Activated naive CD8-positive, alpha-beta T cell treated with anti-CD3 and anti-CD28 coated beads for 36 hours (primary cell): ENCODE measurements at places on chromosomes 1 and 21. TPM values are rescaled to one million over a fixed set of nuclear protein-coding genes. Genes with fewer than 3 reads are reported as not detected.

- peak; percentile 4 for DNase-seq
Observed at GRCh38 chr1:197481101-197481500, 213.0 kb downstream of the CRB1 start.

DNA sequence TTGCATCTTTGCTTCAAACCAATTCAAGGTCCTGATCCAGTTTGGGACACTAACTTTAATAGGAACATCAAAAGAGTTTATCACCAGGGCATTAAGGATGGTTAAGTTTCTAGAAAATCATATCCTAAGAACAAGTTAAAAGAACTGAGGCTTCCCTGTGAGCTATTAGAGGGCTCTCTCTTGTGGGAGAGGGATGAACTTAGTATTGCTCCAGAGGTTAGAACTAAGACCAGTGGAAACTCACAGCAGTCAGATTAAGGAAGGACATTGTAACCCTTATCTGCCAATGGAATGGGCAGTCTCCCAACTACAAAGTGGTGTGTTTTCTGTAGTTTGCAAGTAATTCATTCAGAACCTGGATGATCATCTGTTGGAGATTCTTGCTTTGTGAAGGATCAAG, 36.8 kb downstream of the UBE2U start:
- DNase-seq = no peak

DNA sequence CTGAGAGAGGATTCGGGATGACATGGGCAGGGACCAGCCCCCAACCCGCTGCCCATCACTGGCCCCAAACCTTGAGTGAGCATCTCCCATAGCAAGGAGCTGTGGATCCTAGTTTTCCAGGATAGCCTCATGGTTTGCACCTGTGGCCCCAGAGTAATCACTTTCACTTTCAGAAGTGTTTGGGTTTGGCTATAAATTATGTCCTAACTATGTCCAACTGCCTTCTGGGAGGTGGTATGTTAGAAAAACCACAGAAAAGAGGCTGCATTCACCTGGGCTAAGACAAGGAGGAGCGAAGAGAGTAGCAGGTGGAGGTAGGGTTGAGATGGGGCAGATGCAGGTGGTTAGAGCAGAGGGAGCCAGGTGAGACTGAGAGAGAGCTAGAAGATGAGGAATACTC, 19.4 kb upstream of the CLIC6 start:
- no peak for DNase-seq

- DNase-seq = no peak
Observed at GRCh38 chr1:59133997-59134396, 162.9 kb upstream of the FGGY start.

- no peak for DNase-seq
Observed at GRCh38 chr1:46484783-46485490, 4.7 kb upstream of the DMBX1 start.

- DNase-seq = peak; percentile 62
Observed at GRCh38 chr1:205141236-205142101, 19.7 kb upstream of the RBBP5 start.

- no peak for DNase-seq
Observed at GRCh38 chr1:65539266-65540131, 119.0 kb downstream of the LEPR start.

DNA sequence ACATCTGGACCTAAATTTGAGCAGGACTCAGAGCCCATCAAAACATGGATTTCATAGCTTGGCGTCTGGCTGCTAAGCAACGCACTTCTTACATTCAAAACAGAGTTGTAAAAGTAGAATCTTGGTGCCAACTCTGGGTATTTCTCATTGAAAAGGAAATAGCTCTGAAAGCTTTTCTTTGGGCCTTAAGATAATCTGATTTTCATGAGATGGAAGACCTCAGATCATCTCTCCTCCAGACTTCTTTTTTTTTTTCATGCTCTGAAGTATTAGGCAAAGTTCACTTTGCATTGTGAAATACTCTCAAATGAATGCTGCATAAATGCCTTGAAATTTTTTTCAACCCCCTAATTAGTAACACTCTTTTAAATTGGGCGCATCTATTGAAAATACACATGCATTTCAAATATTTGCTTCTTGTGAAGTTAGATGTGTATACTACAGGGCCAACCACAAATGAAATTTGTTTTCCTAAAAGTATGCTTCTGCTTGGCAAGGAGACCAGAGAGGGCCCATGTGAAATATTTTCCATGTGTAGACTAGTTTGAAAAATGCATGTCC, 4.2 kb downstream of the ADAMTS5 start:
- DNase-seq = no peak

DNA sequence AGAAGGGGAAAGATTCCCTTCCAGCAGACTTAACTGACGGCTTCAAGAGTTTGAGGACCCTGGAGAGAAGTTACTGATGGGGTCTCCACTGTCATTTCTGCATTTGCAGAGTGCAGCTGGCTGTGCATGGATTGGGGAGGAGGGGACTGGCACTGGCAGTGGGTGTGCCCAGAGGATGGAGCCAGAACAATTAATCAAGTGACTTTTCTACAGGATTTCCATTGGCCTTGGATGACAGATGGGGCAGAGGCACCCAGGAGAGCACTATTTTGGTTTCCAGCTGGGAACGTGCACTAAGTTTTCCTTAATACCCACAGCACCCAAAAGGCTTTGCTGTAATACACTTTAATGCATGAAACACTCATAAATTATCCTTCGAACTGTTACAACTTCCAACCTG, 1.3 kb downstream of the NGF start:
- DNase-seq = no peak

GRCh38 chr1:228360533-228361313, 45.9 kb downstream of the TRIM11 start:
- no peak for DNase-seq

DNA sequence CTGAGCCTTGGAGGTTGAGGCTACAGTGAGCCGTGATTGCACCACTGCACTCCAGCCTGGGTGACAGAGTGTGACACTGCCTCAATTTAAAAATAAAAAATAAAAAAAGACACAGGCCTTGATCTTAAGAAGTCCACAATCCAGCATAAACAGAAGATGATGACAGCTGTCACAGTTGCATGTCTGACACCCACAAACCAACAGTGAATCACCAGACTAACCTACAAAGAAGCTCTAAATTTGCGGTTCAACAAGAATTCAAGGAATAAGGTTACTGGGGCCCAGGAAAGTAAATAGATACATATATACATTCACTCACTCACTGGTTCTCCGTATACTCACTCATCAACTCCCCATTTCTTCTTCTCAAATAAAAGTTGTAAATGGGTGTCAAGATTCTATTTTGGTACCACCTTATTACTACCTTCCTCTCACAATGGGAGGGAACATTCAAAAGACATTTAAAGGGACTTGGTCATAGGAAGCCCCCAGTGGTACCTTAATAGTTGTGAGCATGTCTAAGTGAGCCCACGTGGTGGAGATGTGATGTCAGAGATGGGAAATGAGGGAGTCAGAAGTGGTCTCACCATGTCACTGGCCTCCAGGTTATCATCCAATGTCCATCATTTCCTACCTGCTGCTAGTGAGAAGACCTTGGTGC, 66.9 kb upstream of the PRDX6 start:
- DNase-seq = no peak

DNA sequence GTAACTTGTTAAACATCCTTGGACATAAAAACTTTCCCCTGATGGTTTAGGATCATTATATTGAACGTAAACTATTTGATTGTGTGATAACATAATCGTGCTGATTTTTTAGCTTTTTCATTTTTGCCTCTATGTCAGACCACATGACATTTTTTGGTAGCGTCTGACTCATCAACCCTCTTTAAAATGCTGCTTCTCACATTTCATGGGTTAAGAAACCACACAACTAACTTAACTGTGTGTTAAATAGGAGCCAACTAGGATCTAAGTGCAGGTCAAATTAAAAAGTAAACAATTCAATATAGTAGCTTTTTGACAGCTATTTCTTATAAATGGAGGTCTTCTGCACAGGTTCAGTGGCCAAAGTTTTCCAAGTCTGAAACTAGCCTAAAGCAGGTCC, 9.8 kb downstream of the BTG3 start:
- no peak for DNase-seq

DNA sequence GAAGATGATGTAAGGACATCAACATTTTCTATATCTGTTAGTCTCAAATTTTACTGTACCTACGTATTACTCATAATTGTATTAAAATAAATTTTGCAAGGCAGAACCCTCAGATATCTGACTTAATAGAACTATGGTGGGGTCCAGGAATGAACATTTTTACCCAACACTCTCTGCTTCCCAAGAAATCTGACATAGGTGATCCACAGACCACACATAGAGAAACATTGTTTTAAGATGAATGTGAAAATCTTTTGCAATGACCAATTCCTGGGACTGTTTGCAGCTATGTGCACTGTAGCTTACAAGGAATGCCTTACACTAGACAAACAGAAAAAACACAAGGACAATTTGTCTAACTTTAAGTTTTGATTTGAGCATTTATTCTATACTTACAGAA, 645.6 kb upstream of the ADGRL2 start:
- DNase-seq = no peak

GRCh38 chr1:86858524-86859261, 55.2 kb downstream of the SELENOF start:
- DNase-seq = no peak

Gene KDF1
- 0.47 TPM for total RNA-seq
